Fibroblast of skin of left quadriceps (primary cell): ENCODE measurements at places on chromosomes 1 and 21.
A peak's percentile ranks its signal among the peaks of the same experiment; 100 is the strongest.

- DNase-seq: no peak
These were observed 3.4 kb upstream of the EXO1 start for GRCh38 chr1:241844593-241844992.

DNA sequence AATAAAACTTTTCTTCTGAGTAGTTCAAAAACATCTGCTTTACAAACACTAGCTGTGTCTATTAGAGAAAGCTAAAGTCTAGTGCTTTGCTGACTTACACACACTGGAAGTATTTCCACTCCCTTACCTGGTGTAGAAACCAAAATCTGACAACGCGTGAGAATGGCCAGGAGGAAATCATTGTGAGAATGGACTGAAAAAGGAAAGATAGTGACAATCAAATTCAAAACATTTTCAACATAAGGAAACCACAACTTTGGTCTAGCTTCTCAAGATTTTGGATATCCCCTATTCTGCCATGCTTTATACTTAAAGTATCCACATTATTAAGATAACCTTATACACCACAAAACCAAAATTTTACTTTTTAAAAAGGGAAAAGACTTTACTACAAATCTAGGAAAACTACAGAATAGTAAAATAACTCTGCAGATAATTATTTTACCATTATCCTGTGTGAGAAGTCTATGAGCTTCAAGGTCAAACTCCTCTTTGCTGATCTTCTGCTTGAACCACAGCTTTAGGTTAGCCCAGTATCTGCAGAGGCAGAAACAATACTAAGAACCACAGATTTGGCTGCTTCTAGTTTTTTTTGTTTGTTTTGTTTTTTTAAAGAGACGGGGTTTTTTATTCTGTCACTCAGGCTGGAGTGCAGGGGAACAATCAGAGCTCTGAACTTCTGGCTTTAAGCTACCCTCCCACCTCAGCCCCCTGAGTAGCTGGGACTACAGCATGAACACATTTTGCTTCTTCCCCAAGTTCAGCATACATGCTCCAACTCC lies 6.6 kb downstream of the TADA1 start:
- DNase-seq: no peak

DNA sequence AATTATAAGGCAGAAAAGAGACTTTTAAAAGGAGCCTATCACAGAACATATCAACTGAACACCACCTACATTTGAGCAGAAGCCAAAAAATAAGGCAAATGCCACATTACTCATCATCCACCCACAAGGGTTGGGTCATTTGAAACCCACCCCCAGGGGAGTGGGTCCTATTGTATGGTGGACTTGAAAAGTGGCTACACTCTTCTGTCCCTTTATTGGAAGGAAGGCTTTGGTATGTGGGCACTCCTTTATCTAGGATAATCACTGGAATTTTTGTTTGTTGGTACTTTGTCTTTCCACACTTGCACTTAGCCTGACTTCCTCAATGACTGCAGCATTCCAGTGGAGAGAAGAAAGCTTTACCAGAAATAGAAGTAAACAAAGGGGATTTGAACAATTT lies 157.2 kb upstream of the COL11A1 start:
- DNase-seq: no peak

- DNase-seq: no peak
These were observed 57.0 kb downstream of the YARS1 start for GRCh38 chr1:32759997-32760623.

- no peak for DNase-seq
These were observed 6.0 kb upstream of the ST6GALNAC3 start for GRCh38 chr1:76068542-76068941.

- DNase-seq: no peak
These were observed 25.7 kb downstream of the C21orf91 start for GRCh38 chr21:17793246-17794123.

GRCh38 chr1:109184687-109185086 lies 29.0 kb upstream of the SARS1 start:
- DNase-seq: no peak

DNA sequence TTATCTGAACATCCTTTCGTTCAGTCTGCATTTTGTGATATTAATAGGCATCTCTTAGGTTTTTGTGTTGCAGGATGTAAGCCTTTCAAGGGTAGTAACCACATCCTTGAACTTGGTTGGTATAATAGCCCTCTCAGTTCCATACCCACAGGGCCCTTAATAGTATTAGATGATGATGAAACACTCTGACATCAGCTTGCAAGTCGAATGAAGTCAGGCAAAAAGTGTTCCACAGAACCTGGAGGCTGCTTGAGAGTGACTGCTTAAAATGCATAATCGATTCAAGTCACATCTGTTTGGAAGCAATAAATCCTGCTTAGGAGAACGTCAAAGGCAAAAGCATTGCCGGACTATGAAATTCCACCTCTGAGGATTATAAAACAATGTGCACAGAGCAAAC lies 415.6 kb upstream of the KAZN start:
- no peak for DNase-seq

- DNase-seq: no peak
These were observed 124.0 kb downstream of the EDEM3 start for GRCh38 chr1:184630679-184631060.

- no peak for DNase-seq
These were observed 20.5 kb upstream of the CAPZB start for GRCh38 chr1:19505693-19506457.

DNA sequence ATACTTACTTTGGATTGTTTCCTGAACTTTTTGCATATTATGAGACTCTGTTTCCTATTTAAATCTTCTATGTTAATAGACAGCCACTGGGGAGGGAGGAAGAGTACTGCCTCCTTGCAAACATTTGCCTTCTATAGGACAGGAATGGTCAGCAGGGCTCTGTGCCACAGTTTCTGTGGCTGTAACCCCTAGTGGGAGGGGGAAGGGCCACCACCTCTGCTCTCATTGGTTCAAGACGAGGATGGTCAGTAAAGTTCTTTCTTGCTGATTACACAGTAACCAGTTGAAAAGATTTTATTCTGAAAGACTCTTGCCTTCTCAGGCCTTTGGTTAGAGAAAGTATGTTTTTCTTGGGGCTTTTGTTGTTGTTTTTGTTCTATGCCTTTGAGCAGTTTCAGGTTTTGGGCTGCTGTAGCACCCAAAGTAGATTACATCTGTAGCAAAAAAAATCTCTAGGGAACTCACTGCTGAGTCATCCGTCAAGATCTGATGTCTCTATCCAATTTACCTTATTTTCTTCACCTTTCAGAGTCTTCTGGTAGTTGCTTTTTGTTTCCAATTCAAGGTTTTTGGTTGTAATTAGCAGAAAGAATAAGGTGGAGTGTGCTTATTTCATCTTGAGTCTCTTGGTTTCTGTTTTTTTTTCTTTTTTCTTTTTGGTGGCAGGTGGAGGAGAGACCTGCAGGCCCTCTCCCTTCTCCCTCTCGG lies 23.1 kb downstream of the SLC35A3 start:
- no peak for DNase-seq

GRCh38 chr1:13737398-13737797 lies 37.4 kb downstream of the PRDM2 start:
- DNase-seq: no peak

- no peak for DNase-seq
These were observed 74.0 kb upstream of the GALNT2 start for GRCh38 chr1:229993060-229993459.

DNA sequence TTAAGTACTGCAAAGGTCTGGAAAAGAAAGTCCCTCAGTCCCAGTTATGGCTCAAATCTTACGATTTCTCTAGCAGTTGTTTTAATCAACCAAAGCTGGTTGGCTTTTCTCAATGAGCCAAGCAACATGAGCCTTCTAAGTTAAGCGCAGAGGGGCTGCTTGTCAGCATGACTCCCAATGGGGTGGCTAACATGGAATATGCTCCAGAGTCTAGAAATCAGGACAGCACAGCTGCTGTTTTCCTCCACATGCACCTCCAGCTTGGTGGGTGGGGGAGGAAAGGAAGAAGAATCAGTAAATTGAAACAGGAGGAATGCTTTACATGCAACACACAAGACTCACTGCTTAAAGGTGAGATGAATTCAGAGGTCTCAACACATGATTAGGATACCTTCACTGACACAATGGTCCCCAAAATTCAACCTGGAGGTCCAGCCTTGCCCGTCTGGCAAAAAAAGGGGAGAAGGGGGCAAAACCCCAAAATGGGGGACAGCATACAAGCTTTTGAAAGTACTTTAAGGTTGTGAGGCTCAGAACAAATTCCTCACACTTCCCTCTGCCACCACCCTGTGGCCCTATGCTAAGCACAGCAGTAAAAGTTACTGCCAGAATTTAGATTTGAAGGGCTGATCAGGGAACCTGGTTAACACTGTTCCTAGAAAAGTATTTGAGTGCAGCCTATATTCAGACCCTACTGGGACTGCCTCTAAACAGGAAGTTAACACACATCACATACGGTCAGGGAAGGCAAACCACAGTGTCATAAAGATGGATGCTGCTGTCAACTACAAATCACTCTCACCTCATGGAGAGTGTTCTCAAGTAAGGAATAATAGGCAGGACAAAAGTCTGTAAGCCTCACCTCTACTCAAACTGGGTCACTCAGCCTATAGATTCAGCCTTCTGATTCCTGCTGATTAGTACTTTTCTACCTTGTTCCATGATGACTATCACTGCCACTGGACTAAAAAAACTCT lies 2.6 kb downstream of the GATAD2B start:
- DNase-seq: no peak

DNA sequence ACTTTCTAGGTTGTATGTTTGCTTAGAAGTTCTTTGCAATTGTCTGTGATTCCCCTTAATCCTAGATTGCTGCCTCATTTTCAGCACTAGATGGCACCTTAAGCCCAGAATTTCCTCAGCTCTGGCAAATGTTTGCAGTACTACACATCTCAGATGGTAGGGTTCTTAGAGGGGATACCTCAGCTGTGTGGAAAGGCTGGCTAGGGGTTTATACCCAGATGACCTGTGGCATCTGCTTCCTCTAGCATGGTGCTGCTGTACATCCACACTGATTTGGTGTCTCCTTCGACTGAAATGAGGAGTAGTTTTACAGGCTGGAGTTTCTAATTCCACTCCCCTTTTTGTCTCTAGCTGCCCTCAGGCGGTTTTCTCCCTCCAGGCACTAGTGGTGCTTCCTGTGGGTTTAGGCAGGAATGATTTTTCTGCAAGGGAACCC lies 23.5 kb downstream of the ASB17 start:
- DNase-seq: peak; percentile 16

DNA sequence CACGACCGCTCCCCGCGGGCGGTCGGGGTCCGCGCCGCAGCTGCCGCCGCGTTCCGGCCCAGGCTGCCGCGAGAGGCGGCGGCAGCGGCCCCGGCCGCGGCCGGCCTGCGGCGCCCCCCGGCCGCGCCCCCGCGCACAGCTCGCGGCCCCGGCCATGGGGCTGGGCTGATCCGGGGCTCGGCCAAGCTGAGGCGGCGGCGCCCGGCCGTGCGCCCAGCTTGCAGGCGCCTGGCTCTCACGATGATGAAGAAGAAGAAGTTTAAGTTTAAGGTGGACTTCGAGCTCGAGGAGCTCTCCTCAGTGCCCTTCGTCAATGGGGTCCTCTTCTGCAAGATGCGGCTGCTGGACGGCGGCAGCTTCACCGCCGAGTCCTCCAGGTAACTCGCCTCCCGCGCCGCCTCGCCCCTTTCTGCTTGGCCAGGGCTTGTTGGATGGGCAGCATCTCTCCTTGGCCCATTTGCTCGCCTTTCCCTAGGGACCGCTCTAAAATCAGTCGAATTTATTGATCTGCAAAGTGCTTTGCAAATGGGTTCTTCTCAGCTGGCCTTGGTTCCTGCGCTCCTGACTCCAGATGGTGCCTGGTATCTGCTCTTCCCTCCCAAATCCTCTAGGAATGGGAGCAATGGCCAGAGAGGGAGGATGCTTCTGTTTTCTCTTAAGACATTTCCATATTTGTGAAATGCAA lies 431 bp downstream of the EEIG2 start:
- no peak for DNase-seq

DNA sequence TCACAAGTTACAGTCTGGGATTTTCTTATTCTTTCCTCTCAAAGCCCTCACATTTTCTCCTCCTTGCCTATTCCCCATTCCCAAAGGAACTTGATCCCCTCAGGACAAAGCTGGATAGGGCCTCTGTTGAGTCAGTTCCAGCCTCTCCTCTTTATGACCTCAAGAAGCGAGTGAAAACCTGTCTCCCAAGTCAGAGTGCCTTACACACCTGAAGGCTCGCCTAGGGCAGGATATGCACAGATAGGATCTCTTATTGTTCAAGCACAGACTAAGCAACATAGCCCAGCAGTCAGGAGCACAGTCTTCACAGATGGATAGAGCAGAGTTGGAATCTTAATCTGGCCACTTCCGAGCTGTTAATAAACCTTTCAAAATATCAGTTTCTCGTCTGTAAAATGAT lies 60.8 kb upstream of the PRRC2C start:
- no peak for DNase-seq

GRCh38 chr1:111442457-111442856 lies 6.6 kb downstream of the WDR77 start:
- DNase-seq: no peak

- DNase-seq: peak; percentile 2
These were observed 37.2 kb downstream of the ADSS2 start for GRCh38 chr1:244414543-244414942.

- peak; percentile 72 for DNase-seq
These were observed 30.9 kb upstream of the UBE2U start for GRCh38 chr1:64172458-64172983.
